ENCODE measurements at places on chromosomes 5 and 9.

DNA sequence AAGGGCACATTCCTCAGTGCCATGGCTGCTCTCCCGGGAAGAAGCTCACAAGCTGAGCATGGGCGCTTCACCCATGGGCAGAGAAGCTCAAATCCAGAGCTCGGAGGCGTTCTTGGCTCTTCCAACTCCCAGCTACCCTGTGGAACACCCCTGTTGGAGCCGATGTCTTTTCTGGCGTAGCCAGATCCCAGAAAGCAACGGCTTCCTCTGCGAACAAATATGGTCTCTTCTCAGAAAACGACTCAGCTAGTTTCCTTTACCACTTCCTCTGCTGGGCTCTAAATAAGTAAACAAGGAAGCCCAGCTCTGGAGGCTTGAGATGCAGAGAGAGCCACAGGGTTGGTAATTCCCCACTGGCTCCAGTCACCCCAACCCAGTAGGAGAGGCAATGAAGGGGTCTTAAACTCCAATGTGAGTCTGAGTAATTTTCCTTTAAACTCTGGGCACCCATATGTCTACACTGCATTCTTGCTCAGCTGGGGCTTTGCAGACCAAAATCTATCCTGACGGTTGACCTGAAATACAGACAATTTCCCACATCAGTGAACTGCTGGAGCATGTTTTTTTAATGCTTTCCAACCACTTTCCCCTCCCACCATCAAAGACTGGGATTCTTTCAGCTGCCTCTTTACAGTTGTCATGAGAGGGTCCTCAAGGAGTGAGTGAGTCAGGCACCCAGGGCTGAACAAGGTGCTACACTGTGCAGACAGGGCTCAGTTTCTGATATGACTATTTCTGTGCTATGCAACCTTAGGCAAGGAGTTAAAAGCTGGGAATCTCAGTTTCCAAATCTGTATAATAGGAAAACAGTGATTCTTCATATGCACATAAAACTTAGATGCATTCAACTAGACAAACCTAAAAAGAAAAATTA is at the start of gene LCP2:
LCP2 (minus strand) TSS at position 189 of the 874 bp plus-strand sequence; CDS start at position 23, 166 bp downstream.
- DNase-seq = peak; percentile 54

GRCh38 chr9:117487555-117488175 is 72.8 kb upstream of the ASTN2 start:
- DNase-seq = peak; percentile 7

DNA sequence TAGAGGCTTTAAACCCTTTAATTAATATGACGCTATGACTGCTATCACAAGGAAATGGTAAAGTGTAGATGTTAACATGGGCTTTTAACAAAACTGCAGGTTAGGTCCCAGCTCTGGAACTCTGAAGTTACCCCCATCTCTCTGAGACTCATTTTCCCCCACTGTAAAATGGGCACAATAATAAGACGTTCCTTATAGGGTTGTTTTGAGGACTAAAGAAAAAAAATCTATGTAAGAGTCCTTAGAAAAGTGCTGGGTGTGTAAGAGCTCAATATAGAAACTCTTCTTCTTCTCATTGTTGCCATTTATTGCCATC is 45.8 kb upstream of the STK32A start:
- DNase-seq = no peak

- no peak for DNase-seq
These were observed 21.8 kb upstream of the ANKRD33B start for GRCh38 chr5:10542055-10542550.

DNA sequence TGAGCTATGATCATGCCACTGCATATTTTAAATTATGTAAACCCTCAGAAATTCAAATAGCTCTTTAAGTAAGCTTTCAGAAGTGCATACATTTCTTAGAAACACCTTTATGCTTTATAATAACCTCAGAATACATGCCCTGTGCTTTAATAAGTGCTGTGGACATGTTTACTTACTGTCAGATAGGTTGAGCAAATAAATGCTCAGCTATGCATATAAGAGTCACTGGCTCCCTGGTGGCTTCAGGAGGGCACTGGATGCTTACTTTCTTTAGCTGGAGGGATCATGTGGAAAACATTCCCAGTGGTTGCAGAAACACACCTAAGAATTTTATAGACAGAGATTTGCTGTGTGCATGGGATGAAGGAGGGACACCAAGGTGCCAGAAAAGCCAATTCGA is 74.4 kb downstream of the PDE6A start:
- no peak for DNase-seq

DNA sequence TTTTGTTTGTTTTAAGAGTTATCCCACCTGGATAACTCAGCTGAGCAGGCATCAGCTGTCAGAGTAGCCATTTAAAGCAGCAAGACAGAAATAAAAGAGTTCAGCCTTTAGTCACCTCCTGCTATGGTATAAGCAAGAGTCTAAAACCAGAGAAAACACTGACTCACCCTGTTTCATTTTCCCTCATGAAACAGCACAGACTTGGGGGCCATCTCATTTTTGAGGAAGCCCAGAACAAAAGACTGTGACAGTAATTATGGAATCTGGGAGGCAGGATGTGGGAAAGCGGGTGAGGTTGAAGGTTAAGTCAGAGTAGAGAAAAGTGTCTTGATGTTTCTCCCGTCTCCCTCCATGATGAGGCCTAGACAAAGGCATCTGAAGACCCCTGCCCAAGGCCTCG is 90.2 kb upstream of the FAM174A start:
- DNase-seq = no peak

DNA sequence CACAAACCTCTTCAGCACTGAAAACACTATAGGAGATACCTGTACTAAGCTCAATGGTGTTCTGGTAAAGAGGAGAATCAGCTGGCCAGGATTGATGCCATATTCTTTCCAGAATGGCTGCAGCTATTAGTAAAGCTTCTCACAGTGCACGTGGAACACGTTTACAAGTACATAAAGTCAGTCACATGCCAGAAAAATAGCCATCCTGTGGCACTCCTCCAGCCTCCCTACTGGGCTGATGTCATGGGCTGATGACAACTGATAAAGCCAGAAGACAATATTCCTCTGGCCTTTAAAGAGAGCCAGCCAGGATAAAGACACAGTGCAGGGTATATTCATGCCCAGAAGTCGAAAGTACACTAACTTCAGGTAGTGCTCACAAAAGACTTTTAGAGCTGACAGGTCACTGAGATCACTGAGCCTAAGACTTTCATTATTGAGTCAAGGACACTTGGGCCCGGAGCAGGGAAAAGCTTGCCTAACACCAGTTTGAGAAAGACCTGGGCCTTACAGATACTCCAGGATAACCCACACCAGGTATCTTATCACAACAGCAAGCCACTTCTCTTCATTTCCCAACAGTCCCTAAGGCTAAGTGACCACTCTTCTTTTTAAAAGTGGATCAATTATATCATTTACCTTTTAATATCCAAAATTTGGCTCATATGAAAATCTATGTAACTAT is 29.4 kb downstream of the ABITRAM start:
- DNase-seq = no peak

DNA sequence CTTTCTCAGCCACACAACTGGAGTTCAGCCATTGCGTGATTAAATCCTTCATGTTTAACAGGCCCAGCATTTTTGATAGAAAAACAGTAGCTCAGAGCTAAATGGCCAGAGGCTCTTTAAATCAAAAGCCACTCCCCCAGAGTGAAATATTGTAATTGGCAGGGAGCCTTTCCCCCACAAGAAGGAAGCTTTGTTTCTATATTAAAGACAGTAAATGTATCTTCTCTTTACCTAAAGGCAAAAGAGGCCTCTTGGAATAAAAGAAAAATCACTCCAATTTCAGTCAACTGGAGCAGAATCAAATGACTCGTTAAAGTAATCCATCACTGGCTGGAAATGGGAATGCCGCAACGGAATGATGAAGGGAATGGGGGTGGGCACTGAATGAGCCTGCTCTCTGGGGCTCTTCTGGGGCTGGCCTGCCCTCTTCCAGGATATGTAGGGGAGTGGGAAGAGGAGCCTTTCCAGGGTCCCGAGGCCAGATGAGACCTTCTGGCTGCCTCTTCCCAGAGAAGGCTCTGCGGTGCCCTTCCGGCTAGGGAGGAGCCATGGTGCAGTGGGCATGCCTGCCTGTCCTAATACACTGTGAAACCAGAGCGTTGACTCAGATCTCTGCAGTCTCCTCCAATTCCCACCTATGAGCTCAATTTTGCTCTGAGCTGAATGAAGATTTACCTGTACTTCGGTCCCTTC is 45.2 kb downstream of the ANKDD1B start:
- no peak for DNase-seq

All from activated naive CD4-positive, alpha-beta T cell treated with Interleukin-2 at 50 U/mL for 16 hours (primary cell).